OCI-M1 (cell line): ENCODE measurements at places on chromosomes 5 and 9.
A peak's percentile ranks its signal among the peaks of the same experiment; 100 is the strongest.

DNA sequence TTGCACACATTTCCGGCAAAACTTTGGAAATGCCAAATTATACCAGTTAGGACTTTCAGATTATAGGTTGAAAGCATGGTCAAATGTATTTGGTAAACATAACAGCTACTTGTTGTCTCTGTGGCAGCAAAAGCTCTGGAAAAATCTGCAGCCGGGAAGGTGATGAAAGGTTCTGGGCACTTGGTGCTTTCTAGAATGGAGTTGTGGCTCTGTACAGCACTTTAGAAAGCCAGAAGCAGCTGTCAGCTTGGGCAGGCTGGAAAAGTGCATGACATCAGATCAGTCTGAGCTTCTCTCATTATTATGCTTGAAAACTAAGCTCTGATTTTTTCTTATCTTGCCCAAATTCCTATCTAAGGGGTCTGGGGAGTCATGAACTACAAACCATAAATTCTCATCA is 118.6 kb upstream of the MAST4 start:
- no peak for DNase-seq

- DNase-seq: no peak
Observed at GRCh38 chr9:2193552-2193951, 178.4 kb downstream of the SMARCA2 start.

DNA sequence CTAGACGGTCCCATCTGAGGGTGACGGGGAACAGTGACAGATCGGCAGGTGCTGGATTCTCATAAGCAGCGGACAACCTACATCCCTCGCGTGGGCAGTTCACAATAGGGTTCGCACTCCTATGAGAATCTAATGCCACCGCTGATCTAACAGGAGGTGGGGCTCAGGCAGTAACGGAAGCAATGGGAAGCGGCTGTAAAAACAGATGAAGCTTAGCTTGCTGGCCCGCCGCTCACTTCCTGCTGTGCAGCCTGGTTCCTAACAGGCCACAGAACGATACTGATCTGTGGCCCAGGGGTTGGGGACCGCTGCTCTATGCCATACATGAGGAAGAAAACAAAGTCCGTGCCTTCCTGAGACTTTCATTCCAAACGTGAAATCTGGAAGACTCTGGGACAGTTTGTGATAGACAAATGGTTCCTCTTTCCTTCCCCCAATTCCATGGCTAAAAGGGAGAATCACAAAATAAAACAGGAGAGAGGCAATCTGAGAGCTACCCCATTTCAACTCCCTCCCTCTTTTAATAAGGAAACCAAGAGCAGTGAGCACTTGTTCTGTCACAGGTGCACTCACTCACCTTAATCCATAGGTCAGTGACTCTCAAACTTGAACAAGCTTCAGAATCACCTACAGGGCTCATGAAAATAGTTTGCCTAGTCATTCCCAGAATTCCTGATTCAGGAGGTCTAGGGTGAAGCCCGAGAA is 12.1 kb downstream of the PDCL start:
- DNase-seq: no peak

DNA sequence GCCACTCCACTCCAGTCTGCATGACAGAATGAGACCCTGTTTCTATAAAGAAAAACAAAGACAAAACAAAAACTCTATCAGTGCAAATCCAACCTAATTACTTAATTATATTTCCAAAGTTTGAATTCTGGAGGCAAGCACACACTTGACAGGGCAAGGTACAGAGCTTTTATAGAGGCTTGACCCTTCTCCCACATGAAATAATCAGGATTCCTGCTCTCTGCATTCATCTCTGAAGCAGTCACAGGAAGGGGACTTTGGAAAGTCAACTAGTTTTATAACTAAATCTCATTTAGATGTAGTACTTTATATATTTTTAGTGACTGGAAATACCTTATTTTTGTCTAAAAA is 91.9 kb upstream of the CHD1 start:
- DNase-seq: no peak

GRCh38 chr9:92965061-92965758 is 17.9 kb downstream of the FGD3 start:
- DNase-seq: peak; percentile 25

DNA sequence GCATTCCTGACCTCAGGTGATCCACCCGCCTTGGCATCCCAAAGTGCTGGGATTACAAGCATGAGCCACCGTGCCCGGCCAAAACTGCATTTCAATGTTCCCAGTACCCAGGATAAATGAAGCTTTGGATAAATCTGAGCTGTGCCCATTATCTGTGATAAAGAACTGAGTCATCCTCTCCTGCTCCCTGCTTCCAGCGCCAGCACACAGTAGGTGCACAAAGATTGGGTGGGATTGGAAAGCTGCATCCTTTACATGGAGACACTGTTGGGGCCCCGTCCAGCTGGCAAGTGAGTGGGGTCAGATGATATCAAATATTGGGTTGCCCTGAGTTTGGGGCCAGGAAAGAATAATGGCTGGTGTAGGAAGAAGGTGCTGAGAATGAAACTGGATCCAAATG is 17.4 kb downstream of the SH2D3C start:
- DNase-seq: no peak

- DNase-seq: no peak
Observed at GRCh38 chr9:80922544-80922943, 766.8 kb downstream of the TLE1 start.

DNA sequence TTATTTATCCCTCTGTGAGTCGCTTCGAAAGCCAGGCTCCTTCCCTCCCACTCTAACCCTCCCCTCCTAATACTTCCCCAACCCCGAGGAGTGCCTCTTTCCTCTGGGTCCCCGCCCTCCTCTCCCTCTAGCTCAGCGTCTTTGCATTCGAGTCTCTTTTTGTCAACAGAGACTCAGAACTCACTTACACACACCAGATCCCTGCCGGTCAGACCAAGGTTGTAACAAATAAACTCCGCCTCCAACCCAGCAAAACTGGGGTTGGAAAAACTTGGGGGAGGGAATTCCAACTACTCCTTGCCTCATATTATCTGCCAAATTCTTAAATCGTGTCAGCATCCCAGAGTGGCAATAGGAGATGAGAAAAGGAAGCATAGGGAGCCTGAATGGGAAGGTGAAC is at the start of gene HTR1A:
HTR1A (minus strand) TSS at position 167 of the 400 bp plus-strand sequence. CDS start 726 bp downstream, outside the sequence.
- DNase-seq: no peak

GRCh38 chr9:132062806-132063205 is 16.9 kb downstream of the MED27 start:
- no peak for DNase-seq

DNA sequence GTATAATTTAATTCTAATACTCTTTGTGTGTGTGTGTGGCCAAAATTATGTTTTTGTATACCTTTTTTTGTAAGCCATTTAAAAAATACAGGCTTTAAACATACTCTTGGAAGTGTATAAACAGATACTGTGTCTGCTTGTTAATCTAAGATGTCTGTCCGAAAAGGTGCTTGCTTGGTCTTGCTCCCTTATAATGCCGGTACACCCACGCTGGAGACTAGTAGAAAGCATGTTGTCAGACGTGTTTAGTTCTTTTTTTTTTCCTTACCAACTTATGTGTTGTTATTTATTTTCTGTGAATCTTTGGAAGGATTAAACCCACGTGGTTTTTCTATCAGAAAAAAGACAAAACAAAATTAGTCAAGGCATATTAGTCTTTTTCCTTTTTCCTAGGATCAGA is 9.5 kb downstream of the GAPVD1 start:
- no peak for DNase-seq

- DNase-seq: no peak
Observed at GRCh38 chr5:54084696-54085095, 225.7 kb downstream of the ARL15 start.

GRCh38 chr5:32388432-32389129 is 56.0 kb downstream of the ZFR start:
- no peak for DNase-seq

- no peak for DNase-seq
Observed at GRCh38 chr5:53834500-53834899, 274.1 kb downstream of the NDUFS4 start.

GRCh38 chr9:91214086-91214485 is 147.6 kb downstream of the AUH start:
- no peak for DNase-seq

GRCh38 chr9:893843-894420 is 52.4 kb downstream of the DMRT1 start:
- DNase-seq: peak; percentile 63

GRCh38 chr9:24816006-24816405 is 270.3 kb upstream of the IZUMO3 start:
- no peak for DNase-seq

GRCh38 chr9:18350995-18351595 is 122.9 kb upstream of the ADAMTSL1 start:
- DNase-seq: no peak

GRCh38 chr5:66864240-66864884 is 268.2 kb downstream of the MAST4 start:
- peak; percentile 38 for DNase-seq

DNA sequence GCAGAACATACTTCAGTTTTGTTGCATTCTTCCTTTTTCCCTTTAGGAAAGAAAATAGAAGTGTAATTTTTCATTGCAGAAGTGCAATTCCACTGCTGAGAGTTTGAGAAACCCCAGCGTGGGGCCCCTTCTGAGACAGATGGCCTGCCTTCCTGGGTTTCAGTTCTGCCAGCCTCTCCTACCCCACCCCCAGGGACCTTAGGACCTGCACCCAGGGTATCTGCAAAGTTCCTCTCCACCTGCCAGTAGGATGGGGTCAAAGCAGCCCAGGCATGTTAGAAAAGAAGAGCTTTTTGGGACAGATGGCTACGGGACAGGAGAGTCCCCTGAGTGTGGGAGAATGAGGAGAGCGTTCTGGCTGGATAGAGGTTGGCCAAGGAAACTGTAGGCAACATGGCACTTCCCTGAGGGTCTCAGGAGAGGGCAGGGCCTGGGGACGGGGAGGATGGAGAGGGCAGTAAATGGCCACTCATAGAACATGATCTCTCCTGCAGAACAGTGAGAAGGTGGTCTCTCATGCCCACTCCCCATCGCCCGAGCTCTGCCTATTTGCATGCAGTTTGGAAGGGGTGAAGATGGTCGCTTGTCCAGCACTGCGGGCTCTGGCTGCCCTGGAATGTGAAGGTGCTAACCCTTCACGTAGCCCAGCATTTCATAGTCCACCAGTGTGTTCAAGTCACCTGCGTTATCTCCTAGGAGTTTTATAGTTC is at the start of gene TIFAB:
TIFAB (minus strand) TSS at position 31 of the 710 bp plus-strand sequence. CDS start 2,412 bp downstream, outside the sequence.
- DNase-seq: no peak

DNA sequence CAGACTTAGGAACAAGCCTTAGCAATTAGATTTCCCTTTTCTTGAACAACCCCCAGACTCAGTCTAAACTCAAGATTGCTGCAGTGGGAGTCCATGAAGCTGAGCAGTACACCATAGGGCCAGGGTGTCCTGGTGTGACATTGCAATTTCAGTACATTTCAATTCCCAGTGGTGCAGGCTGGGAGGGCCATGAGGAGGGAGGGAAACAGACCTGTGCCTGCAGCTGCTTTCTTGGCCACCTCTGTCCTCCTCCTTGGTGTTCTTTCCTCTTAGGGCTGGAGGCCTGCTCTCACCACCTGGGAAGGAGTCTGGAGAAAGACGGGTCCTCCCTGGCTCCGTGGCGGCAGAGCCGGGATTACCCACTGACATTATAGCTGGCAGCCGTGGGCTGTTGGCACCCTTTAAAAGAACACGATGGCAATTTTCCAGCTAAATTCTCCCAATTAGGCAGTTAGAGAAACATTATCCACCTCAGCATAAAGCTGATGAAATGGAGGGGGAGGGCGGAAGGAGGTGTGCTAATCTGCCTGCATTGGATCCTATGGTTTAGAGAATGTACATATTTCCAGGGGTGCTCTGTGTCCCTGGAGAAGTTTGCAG is 186.4 kb downstream of the SLIT3 start:
- no peak for DNase-seq

DNA sequence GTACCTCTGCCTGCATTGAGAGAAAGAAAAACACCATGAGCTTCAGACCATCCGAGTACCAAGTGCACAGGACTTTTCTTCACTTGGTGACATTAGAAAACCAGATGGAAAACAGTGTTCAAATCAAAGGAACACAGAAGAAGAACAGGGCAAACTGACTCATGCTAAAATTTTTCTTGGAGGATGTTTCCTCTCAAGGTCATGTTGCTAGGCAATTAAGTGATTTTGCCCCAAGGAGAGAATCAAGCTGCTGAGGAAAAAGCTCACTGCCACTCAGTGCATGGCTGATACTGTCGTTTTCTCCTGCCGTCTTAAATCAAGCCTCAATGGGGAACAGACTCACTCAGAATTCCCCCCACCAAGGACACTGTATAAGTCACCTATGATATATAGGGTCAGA is 57.9 kb upstream of the SIMC1 start:
- no peak for DNase-seq

DNA sequence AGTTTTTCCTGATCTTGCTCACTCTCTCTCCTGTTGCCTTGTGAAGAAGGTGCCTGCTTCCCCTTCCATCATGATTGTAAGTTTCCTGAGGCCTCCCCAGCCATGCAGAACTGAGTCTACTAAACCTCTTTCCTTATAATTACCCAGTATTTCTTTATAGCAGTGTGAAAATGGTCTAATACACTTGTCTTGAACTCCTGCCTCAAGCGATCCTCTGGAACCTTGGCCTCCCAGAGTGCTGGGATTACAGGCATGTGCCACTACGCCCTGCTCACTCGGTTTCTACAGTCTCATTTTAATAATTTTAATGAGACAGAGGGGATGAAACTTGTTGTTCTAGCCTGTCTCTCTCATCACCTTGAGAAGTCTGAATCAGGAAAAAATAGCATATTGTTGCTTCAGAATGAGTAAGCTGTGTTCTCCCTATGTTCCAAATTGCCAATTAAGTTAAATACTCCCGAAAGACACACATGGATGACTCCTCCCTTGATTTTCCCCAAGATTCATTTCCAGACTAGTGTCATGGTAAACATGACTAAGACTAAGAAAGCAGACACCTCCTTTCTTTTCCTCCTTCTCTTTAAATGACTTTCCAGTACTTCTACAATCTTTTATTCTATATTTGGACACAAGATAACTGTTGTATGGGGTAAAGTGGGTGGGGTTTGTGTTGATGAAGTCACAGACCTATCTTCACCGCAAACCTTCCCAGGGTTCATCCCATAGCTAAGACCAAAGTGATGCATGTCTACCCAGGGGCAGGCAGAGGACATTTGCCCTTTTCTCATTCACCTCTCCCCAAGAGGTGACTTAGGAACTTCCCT is 7.8 kb upstream of the DNAJC18 start:
- peak; percentile 78 for DNase-seq

DNA sequence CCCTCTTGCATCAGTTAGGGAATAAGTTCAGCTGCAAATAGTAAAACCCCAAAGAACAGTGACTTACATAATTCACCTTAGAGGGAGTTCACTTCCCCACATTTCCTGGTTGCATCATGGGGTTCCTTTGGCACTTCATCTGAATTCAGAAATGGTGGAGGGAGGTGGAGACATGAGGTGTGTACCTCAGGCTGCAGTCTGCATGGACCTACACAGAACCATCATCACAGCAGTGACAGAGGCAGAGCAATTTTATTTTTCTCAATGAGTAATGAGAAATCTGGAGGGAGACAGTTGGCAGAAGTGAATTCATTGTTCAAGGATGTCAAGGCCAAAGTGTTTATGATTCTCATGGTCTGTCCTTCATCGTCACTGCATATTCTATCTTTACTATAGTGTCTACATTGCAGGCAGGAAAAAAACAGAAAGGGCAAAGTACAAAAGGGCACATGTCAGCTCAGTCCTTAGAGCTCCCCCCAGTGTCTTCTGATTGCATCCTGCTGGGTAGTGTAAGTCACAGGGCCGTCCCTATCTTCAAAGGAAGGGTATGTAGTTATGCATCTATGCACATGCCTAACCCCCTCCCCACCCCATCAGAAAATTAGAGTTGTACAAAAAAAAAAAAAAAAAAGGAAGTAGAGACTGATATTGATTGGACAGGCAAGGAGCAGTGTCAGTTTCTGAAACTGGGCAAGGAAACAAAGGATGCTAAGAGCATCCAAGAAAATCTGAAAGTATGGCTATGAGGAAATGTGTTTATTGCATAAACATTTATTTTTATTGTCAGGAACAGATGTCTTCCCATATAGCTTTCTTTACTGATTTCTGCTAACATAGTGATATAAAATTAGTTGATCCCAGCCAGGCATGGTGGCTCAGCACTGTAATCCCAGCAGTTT is 132.7 kb upstream of the APC start:
- DNase-seq: peak; percentile 87
